CD14-positive monocyte (primary cell): ENCODE measurements at places on chromosomes 13 and 19.

- no peak for DNase-seq
Measured at GRCh38 chr13:48199404-48199946, 33.5 kb upstream of the ITM2B start.

DNA sequence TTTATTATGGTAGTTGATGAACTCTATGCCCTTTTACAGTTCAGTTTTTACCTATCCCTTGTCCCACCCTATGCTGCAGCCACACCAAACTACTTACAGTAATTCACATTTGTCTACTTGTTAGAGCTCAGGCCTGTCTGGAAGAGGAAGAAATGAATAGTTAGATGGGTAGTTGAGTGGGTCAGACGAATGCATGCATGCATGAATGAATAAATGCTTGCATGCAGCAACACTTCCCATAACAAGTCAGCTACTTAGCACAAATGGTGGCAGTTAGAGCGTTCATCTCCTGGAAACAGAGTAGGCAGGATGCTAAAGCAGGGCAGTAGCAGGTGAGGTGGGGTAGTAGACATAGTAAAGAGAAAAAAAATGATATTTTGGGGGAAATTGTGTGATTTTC is 322.3 kb downstream of the NDFIP2 start:
- no peak for DNase-seq

- DNase-seq, result no peak
Measured at GRCh38 chr19:38304352-38304865, 358 bp downstream of the C19orf33 start.

DNA sequence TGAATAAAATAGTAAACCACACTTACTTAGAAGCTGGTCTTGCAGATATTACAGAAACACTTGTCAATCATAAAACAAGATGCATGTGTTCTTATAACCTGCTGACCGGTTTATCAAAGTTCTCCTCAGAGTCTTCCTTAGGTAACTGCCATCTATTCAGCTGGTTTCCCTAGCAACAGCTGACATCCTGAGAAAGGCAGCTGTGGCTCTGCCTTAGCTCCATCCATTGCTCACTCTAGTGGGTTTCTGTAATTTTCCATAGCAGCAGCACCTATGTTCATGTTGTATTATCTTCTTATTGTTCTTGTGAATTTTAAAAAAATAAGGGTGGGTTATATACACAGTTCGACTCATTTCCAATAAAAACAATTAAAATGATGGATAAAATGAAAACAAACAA is 87.8 kb downstream of the RAP2A start:
- no peak for DNase-seq
